ENCODE measurements at places on chromosomes 13 and 19. TPM values are rescaled to one million over a fixed set of nuclear protein-coding genes. Genes with fewer than 3 reads are reported as not detected.

- no peaks in the 10 kb centered on the region for H3K27me3 ChIP-seq
- H3K27ac ChIP-seq, result no peak overlapping the region
- H3K36me3 ChIP-seq, result no peaks in the 10 kb centered on the region
- H3K4me3 ChIP-seq, result peak overlapping the region; percentile 43
Measured at GRCh38 chr13:107866032-107866940, 349.1 kb downstream of the LIG4 start.

The EFNA2 gene
- 1.0 TPM for total RNA-seq

The ZNF681 gene
- total RNA-seq, result 7.4 TPM

The CYP4F22 gene
- total RNA-seq, result not detected

The KLK13 gene
- not detected for total RNA-seq

GRCh38 chr19:46515879-46516350 is 20.2 kb upstream of the PNMA8B start:
- no peaks in the 10 kb centered on the region for H3K4me1 ChIP-seq
- H3K4me3 ChIP-seq, result no peak overlapping the region
- H3K27me3 ChIP-seq, result no peaks in the 10 kb centered on the region
- DNase-seq, result peak; percentile 57

GRCh38 chr19:58518256-58519086 is 1.1 kb downstream of the ZBTB45 start:
- peak overlapping the region; percentile 75 for H3K4me3 ChIP-seq
- no peak for DNase-seq

GRCh38 chr19:45506246-45506988 is 862 bp upstream of the VASP start:
- peak overlapping the region; percentile 76 for H3K27ac ChIP-seq
- H3K36me3 ChIP-seq, result no peaks in the 10 kb centered on the region
- peaks cover 5% of the 10 kb centered on the region for H3K4me1 ChIP-seq
- H3K4me3 ChIP-seq, result peak overlapping the region; percentile 86
- DNase-seq, result peak; percentile 94
- H3K27me3 ChIP-seq, result no peaks in the 10 kb centered on the region

DNA sequence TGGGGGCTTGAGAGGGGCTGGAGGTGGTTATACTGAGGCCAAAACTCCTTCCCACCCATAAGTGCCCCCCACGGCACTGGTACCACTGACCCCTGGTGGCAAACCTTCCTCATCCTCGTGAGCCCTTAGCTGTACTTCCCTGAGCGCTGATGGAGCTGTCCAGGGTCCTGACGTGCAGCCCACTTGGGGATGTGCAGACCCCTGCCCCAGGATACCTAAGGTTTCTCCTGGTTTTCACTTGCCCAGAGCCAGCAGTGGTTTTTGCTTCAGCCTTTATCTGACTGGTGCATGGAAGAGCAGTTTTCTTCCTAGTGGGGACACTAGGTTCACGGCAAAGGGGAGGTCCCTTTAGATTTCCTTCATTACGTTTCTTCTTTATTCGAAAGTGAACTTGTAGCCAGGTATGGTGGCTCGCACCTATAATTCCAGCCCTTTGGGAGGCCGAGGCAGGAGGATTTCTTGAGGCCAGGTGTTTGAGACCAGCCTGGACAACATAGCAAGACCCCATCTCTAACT is 28.7 kb upstream of the KCTD15 start:
- no peaks in the 10 kb centered on the region for H3K36me3 ChIP-seq
- H3K27ac ChIP-seq, result no peak overlapping the region
- H3K4me1 ChIP-seq, result no peaks in the 10 kb centered on the region
- DNase-seq, result peak; percentile 82
- H3K27me3 ChIP-seq, result no peaks in the 10 kb centered on the region

- H3K27ac ChIP-seq, result no peak overlapping the region
- no peak overlapping the region for H3K4me3 ChIP-seq
- H3K36me3 ChIP-seq, result no peaks in the 10 kb centered on the region
- H3K27me3 ChIP-seq, result no peaks in the 10 kb centered on the region
- DNase-seq, result no peak
Measured at GRCh38 chr19:16908759-16909158, 20.0 kb downstream of the F2RL3 start.

The STK24 gene
- total RNA-seq, result 71.4 TPM

The STX10 gene
- total RNA-seq, result 70.7 TPM

DNA sequence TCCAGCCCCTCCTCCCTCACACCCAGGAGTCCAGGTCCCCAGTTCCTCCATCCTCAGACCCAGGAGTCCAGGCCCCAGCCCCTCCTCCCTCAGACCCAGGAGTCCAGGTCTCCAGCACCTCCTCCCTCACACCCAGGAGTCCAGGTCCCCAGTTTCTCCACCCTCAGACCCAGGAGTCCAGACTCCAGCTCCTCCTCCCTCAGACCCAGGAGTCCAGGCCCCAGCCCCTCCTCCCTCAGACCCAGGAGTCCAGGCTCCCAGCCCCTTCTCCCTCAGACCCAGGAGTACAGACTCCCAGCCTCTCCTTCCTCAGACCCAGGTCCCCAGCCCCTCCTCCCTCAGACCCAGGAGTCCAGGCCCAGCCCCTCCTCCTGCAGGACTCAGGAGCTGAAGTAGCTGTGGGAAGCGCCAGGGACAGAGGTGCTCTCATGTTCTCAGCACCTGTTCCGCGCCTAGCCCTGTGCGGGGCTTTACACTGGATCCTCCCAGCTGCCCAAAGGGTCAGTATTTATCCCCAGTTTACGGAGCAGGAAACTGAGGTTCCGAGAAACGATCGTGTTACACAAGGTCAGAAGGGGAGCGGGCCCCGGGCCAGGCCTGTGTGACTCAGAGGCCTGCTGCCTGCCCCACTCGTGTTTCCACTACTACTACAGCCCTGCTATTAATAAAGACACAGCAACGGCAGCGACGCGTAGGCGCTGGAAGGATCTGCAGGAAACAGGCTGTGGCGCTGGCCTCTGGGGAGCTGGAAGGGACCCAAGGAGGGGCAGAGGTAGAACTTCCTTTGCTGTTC is 1.7 kb upstream of the SBK3 start:
- no peak overlapping the region for H3K4me3 ChIP-seq
- H3K4me1 ChIP-seq, result peaks cover 37% of the 10 kb centered on the region
- H3K36me3 ChIP-seq, result no peaks in the 10 kb centered on the region
- H3K27ac ChIP-seq, result no peak overlapping the region
- H3K27me3 ChIP-seq, result no peaks in the 10 kb centered on the region
- peak; percentile 73 for DNase-seq

DNA sequence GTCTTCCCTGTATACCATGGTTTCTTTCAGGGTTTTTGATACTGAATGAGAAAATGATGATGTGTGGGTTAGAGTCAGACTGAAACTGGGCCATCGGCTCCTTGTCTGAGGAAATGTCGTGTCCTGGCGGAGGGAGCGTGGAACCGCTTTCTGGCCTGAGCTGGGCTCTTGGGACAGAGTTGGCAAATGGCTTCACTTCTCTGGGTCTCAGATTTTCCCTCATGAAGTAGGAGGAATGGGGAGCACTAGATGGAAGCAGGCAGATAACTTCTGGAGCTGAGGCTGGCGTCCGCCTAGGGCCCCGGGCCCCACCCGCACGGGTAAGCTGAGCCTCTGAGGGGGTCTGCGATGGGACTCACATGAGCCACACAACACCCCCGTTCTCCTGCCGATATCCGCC is 133.3 kb upstream of the WASF3 start:
- no peaks in the 10 kb centered on the region for H3K27me3 ChIP-seq
- H3K4me1 ChIP-seq, result peaks cover 9% of the 10 kb centered on the region

GRCh38 chr19:33329060-33329459 is 26.7 kb upstream of the CEBPA start:
- H3K27ac ChIP-seq, result no peak overlapping the region
- H3K4me1 ChIP-seq, result no peaks in the 10 kb centered on the region
- H3K27me3 ChIP-seq, result no peaks in the 10 kb centered on the region
- H3K4me3 ChIP-seq, result no peak overlapping the region
- no peak for DNase-seq

DNA sequence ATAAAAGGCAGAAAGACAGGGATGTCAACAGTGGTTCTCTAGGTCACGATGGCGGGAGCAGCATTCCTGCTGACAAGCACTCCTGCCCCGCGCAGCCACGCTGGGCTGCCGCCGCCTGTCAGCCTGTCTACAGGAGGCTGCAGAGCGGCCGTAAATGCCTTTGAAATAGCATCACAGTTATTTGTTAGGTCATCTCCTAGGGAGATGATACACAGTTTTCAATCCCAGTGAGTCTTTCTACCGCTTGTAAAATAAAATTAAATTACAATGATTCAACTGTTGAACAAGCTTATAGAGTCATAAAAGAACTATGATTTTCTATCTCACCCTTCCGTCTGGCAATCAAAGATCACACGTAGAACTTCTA is 7.3 kb upstream of the SLC7A9 start:
- H3K27ac ChIP-seq, result no peak overlapping the region
- DNase-seq, result no peak
- no peaks in the 10 kb centered on the region for H3K27me3 ChIP-seq
- H3K36me3 ChIP-seq, result no peaks in the 10 kb centered on the region
- no peak overlapping the region for H3K4me3 ChIP-seq
- H3K4me1 ChIP-seq, result no peaks in the 10 kb centered on the region

GRCh38 chr19:2976609-2977000 is 759 bp upstream of the TLE6 start:
- DNase-seq, result peak; percentile 49
- H3K27ac ChIP-seq, result no peak overlapping the region
- H3K4me1 ChIP-seq, result peaks cover 8% of the 10 kb centered on the region
- H3K36me3 ChIP-seq, result no peaks in the 10 kb centered on the region
- H3K27me3 ChIP-seq, result no peaks in the 10 kb centered on the region

DNA sequence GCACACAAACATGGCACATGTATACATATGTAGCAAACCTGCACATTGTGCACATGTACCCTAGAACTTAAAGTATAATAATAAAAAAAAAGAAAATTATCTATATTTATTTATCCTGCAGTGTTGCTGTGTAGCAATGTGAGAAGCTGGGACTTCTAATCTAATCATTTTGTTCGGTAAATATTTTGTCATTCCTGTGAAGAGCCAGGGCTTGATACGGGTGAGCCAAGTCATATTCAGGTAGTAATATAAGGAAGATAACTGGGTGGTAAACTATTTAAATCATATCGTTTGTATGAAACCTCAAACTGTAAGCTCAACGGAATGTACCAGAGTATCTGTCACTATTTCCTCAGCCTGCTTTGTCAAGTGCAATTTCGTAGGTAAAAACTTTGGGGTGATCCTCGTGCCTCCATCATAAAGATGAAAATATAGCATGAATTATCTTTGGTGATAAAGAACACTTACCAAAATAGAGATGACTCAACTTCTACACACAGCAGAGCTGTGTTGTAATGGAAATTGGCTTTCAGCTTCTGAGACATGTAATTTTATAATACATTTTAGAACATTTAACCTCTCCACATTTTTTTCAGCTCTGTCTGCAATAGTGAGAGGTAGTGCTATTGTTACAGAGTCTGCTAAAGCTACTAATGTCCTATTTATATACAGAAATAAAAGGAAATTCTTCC is 92.9 kb downstream of the PCDH9 start:
- no peak for DNase-seq
- no peaks in the 10 kb centered on the region for H3K36me3 ChIP-seq
- no peaks in the 10 kb centered on the region for H3K27me3 ChIP-seq
- peaks cover 5% of the 10 kb centered on the region for H3K4me1 ChIP-seq
- no peak overlapping the region for H3K4me3 ChIP-seq

- H3K36me3 ChIP-seq, result no peaks in the 10 kb centered on the region
- no peak overlapping the region for H3K27ac ChIP-seq
- DNase-seq, result no peak
- H3K4me3 ChIP-seq, result no peak overlapping the region
- no peaks in the 10 kb centered on the region for H3K27me3 ChIP-seq
- peaks cover 50% of the 10 kb centered on the region for H3K4me1 ChIP-seq
Measured at GRCh38 chr13:43305416-43305815, 282.0 kb downstream of the DNAJC15 start.

- H3K4me1 ChIP-seq, result no peaks in the 10 kb centered on the region
- no peaks in the 10 kb centered on the region for H3K36me3 ChIP-seq
- H3K27ac ChIP-seq, result no peak overlapping the region
Measured at GRCh38 chr13:108595436-108596274, 33.8 kb upstream of the MYO16 start.

DNA sequence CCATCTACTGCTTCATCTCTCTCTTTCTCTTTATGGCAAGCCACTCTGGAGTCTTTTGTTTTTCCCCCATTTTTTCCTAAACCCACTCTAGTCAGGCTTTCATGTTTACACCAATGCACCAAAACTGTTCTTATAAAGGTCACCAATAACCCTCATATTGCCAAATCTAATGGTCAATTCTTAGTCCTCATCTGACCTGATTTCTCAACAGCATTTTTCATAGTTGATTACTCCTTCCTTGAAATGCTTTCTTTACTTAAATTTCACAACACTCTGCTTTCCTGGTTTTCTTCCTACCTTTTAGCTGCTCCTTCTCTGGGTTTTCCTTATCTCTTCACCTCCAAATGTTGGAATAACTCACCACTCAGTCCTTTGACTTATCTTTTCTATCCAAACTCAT is 47.9 kb downstream of the MICU2 start:
- no peaks in the 10 kb centered on the region for H3K4me1 ChIP-seq
- no peaks in the 10 kb centered on the region for H3K27me3 ChIP-seq
- H3K36me3 ChIP-seq, result peaks cover 15% of the 10 kb centered on the region
- no peak overlapping the region for H3K4me3 ChIP-seq
- no peak for DNase-seq

The PRSS57 gene
- not detected for total RNA-seq

DNA sequence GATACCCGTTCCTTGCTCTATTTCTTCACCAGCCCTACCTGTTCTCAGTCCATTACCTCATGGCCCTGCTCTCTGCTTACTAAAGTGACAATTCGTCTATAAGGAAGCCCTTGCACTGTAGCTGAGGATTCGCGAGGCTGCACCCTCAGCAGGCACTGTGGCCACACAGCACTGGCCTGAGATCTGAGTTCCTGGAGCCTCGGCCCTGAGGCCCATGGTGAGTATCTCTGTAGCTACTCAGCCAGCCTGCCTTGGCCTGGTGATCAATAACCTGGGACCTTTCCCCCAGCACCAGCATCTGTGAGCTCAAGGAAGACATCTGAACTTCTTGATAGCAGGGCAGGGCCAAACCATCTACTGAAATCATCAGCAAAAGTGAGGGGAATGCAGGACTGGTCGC is 90.7 kb downstream of the RGCC start:
- H3K36me3 ChIP-seq, result no peaks in the 10 kb centered on the region
- H3K4me1 ChIP-seq, result peaks cover 55% of the 10 kb centered on the region
- H3K27ac ChIP-seq, result peak overlapping the region; percentile 99
- no peaks in the 10 kb centered on the region for H3K27me3 ChIP-seq
- no peak overlapping the region for H3K4me3 ChIP-seq

DNA sequence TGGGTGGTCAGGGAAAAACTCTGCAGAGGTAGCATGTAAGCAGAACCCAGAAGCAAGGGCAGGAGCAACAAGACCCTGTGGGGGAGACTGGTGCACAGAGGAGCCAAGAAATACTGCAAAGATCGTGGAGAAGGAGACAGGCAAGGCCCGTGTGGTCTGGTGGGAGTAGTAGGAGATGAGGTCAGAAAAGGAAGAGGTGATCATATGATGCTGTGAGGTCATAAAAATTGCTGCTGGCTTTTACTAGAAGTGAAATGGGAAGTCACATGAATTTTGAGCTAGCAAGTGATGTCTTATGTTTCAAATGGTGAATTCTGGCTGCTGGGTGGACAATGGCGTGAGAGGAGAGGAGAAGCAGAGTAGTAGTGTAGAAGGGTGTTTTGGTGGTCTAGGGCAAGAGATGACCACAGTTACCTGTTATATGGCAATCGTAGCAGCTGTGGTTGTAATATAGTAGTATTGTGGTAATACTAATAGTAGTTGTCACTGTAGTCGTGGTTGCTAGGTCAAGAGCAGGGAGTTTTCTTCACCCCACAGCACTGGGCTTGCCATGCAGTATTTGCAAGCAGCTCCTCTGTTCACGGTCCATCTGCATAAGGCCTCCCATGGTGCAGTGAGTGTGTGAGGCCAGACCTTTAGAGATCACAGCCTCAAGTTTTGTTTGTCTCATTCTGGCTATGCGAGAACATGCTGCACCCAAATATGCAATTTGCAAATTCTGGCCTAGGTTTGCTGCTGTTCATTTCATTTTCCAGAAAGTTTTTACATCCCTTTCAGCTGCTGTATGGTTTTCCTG is 205.0 kb downstream of the TSHZ3 start:
- no peak overlapping the region for H3K27ac ChIP-seq
- DNase-seq, result no peak
- H3K4me1 ChIP-seq, result peaks cover 29% of the 10 kb centered on the region
- no peaks in the 10 kb centered on the region for H3K27me3 ChIP-seq
- no peaks in the 10 kb centered on the region for H3K36me3 ChIP-seq
